Vagina (tissue), 2 donors: ENCODE measurements at places on chromosomes 5 and 9.

GRCh38 chr5:7947301-7947700 lies 78.4 kb downstream of the MTRR start:
- no peak for DNase-seq

DNA sequence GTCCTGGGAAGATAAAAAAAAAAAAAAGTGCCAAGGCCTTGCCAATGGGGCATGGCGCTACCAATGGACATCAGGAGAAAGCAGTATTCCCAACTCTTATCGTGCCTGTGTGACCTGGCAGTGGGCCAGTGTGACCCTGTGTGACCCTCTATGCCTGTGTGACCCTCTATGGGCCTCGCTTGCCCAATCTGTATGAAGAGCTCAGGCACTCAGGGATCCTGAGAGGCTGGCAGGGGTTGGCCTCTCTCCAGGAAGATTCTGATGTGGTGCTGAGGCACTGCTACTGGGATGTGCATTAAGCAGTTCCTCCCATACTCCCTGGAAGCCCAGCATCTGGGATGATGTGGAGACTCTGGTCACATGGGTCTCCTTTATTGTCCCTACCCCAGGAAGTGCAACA lies 179.2 kb downstream of the MACROH2A1 start:
- DNase-seq: peak; percentile 74

- DNase-seq: no peak
Observed at GRCh38 chr5:114734238-114734637, 372.4 kb downstream of the KCNN2 start.

DNA sequence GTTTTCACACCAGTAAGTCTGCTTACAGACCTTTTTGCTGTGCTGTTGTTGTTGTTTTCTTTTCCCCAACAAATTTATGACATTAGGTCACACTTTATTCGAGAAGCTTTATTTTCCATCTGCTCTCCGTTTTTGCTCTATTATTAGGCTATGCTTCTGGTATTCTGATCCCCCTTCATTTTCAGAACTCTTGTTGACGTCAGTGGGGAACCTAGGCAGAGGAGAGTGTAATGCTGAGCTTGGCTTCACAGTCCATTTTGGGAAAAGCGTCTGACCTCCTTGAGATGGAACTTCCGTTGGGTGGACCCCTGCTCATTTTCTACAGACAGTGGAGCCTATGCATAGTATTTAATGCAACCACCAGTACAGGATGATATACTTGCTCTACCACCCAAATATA lies 387.9 kb upstream of the MEF2C start:
- DNase-seq: no peak

- DNase-seq: no peak
Observed at GRCh38 chr5:90898326-90899013, 339.9 kb downstream of the ADGRV1 start.

DNA sequence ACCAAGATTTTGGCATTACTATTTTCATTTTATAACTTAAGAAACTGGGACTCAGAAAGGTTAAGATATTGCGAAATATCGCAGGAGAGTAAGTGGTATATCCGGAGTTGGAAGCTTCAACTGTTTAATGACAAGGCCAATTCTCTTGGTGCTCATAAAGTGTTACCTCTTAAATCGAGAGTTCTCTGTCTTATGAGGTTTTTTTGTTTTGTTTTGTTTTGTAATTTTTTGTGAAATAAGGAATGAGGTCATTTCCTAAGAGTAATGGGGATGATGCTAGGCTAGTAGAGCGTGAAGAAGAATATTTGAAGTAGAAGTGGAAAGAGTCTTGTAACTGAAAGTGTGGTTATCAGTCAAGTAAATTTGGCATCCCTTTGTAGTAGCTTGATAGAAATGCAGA lies 183.2 kb upstream of the DAB2 start:
- no peak for DNase-seq

DNA sequence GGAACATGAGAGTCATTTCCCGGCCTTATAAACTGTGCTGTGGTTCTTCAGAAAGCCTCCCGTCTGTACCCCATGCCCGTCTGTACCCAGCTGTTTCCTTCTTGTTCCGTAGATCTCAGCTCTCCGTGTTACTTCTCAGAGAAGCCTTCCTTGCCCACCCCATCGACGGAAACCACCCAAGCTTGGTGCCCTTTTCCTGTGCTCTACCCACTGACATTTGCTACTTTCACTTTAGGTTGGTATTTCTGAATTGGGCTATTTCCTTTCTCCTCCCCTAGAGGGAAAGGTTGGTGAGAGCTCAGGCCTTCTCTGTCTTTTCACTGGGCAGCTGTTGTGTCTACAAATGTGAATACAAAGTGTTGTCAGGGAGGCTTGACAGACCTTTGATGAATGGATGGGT lies 764.5 kb upstream of the ADAMTS16 start:
- no peak for DNase-seq

DNA sequence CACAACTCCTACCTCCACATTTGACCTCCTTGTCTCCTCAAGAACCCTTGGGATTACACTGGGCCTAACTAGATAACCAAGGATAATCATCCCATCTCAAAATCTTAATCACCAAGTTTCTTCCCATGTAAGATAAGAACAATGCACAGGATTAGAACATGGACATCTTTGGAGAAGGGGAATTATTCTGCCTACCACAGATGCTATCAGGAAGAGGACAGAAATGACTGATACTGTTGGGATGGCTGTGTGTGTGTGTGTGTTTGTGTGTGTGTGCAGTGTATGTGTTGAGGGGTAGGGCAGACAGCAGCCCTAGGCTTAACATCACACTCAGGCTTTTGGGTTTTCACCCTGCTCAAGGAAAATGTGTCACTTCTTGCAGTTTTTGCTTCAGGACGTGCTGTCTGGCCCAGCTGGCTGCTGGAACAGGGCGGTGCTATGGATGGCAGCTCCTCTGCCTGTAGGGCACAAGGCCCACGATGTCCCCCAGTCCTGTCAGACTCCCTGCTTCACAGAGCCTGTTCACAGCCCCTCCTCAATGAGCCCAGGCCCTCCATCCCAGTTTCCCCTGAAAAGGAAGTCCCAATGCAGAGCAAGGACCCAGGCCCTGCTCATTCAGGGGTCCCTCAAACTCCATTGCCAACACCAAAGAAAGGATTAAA lies 7.7 kb downstream of the CA9 start:
- no peak for DNase-seq
